ENCODE measurements at places on chromosomes 12 and 14. TPM values are rescaled to one million over a fixed set of nuclear protein-coding genes. Genes with fewer than 3 reads are reported as not detected.
A peak's percentile ranks its signal among the peaks of the same experiment; 100 is the strongest.

Gene RNF212B
- total RNA-seq, result not detected

- no peak overlapping the region for H3K4me3 ChIP-seq
- H3K27ac ChIP-seq, result no peak overlapping the region
- no peaks in the 10 kb centered on the region for H3K4me1 ChIP-seq
- no peaks in the 10 kb centered on the region for H3K36me3 ChIP-seq
These were observed 486.8 kb downstream of the KCNH5 start for GRCh38 chr14:62558451-62558850.

Gene USP44
- 0.44 TPM for total RNA-seq

Gene KRT79
- not detected for total RNA-seq

- H3K4me1 ChIP-seq, result peaks cover 82% of the 10 kb centered on the region
- H3K27ac ChIP-seq, result peak overlapping the region; percentile 36
- no peaks in the 10 kb centered on the region for H3K36me3 ChIP-seq
- H3K4me3 ChIP-seq, result no peak overlapping the region
These were observed 19.5 kb downstream of the PITPNM2 start for GRCh38 chr12:123131291-123131832.

DNA sequence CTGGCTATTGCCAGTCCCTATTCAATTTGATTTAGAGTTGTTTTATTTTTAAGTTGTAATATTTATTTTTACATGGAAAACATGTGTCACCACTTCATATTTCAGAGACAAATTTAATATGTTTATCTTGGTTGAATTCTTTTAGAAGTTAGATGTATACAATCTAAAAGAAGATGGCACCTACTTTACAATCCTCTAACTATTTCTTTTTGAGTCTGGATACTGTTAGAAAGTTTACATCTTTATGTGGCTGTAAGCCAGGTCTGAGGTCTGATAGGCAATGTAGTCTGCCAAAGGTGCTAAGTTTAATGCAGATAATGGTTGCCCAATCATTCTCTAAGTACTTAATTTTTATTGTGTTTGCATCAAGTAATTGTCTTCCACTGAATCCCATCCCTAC is 7.2 kb upstream of the LMO3 start:
- no peaks in the 10 kb centered on the region for H3K27me3 ChIP-seq
- H3K36me3 ChIP-seq, result no peaks in the 10 kb centered on the region
- no peak overlapping the region for H3K27ac ChIP-seq
- no peak for DNase-seq
- no peaks in the 10 kb centered on the region for H3K4me1 ChIP-seq

Measured in esophagus squamous epithelium (tissue), 5 donors.